Psoas muscle (tissue), 8 donors: ENCODE measurements at places on chromosomes 3 and 15. TPM values are rescaled to one million over a fixed set of nuclear protein-coding genes. Genes with fewer than 3 reads are reported as not detected.

GSK3B gene
- total RNA-seq: 41.2 TPM

TMEM212 gene
- total RNA-seq: not detected

PTPN23 gene
- total RNA-seq: 47.5 TPM

TIGIT gene
- 0.13 TPM for total RNA-seq

ITIH1 gene
- not detected for total RNA-seq

KBTBD8 gene
- total RNA-seq: 7.7 TPM

TNNC1 gene
- total RNA-seq: 6,422 TPM

FAM81A gene
- 1.2 TPM for total RNA-seq

POPDC2 gene
- 103 TPM for total RNA-seq

DNA sequence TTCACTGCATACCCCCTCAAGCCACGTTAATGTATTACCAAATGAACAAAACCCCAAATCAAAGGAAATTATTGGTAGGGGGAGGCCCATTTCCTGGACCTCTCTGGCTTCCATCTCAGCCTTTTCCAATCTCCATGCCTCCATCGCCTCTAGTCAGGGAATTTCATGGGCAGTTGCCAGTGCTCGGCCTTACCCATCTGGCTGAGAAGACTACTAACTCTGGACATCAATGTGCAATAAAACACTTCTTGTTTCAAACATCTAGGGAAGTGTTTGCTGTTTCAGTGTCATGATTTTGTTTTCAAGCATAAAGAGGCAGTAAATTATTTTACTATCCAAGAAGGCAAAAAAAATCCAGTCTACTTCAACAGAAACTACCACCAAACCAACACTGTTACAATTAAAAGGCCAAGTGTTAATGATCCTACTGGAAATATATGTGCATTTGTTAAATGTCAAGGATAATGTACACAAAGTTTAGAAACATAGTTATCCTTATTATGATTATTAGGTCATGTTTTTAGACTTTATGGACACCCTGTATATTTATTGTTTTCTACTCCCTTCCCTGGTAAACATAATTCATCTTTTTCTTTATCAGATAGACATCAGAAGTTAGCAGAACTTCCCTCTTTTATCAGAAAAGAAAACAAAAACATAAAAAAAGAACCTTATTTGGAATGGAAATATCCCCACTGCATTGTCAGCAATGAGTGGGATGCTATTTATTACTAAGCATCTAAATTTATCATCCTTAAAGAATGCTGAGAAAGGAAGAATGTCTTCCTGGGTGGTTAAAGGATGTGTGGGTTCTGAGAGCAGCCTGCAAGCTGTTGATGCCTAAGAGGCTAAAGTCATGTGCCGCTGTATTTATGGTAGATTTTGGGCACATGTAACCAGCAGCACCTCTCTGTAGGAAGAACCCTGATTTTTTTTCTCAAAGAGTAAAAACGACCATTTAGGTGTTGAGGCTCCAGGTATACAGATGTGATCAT is 15.2 kb downstream of the LDHAL6B start:
- peaks cover 2% of the 10 kb centered on the region for H3K4me1 ChIP-seq
- H3K4me3 ChIP-seq: no peak overlapping the region
- no peak overlapping the region for H3K27ac ChIP-seq
- H3K36me3 ChIP-seq: peaks cover 67% of the 10 kb centered on the region
- no peaks in the 10 kb centered on the region for H3K27me3 ChIP-seq

- no peaks in the 10 kb centered on the region for H3K36me3 ChIP-seq
- no peak overlapping the region for H3K27ac ChIP-seq
- DNase-seq: no peak
- no peaks in the 10 kb centered on the region for H3K4me1 ChIP-seq
- H3K4me3 ChIP-seq: no peak overlapping the region
Measured at GRCh38 chr3:64234571-64234970, 9.3 kb upstream of the PRICKLE2 start.

- no peaks in the 10 kb centered on the region for H3K36me3 ChIP-seq
- peak overlapping the region; percentile 31 for H3K4me3 ChIP-seq
- no peaks in the 10 kb centered on the region for H3K27me3 ChIP-seq
- peaks cover 39% of the 10 kb centered on the region for H3K4me1 ChIP-seq
Measured at GRCh38 chr3:46068501-46068900, 41.2 kb upstream of the XCR1 start.

DNA sequence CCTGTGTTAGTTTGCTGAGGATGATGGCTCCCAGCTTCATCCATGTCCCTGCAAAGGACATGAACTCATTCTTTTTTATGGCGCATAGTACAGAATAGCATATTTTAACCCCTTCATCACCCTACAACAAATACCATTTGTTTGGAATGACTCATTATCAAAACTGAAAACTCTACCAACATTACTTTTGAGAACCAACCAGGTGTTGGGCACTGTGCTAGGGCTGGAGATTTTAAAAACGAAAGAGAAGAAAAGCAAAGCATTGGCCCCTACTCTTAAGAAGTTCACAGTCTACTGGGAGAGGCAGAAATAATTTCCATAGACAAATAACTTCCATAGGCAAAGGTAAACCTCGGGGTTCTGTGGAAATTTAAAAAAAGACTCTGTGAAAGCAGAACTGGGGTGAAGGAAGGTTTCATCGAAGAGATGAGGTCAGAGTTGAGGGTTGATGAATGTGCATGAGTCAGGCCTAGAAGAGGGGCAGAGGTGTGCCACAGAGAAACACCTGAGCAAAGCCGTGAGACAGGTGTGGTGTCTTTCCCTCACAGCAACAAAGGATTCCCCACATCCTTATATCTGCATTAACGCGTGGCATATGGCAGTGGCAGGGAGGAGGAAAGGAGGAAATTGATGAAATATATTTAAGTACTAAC is 51.0 kb downstream of the MCF2L2 start:
- no peak overlapping the region for H3K27ac ChIP-seq
- H3K27me3 ChIP-seq: no peaks in the 10 kb centered on the region
- no peak overlapping the region for H3K4me3 ChIP-seq

DNA sequence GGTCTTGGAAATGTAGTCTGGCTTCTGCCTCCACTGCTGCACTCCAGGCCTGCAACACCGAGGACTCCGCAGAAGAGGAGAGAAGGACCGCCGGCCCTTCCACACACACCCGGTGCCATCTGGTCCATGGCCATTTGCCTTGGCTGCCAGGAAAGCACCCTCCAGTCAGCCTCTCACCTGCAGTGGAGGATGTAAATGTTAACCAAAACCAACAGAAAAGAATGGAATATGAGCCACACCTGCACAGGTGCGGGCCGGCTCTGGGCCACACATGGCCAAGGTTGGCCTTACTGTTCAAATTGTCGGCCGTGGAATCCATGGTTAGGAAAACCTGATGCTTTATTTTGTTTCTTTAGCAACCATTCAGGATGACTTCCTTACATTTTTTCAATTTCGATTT is 178.3 kb upstream of the C2CD4B start:
- DNase-seq: no peak
- H3K27me3 ChIP-seq: no peaks in the 10 kb centered on the region
- no peak overlapping the region for H3K27ac ChIP-seq
- no peak overlapping the region for H3K4me3 ChIP-seq
- H3K36me3 ChIP-seq: no peaks in the 10 kb centered on the region

GRCh38 chr15:96166223-96167200 is 164.0 kb upstream of the NR2F2 start:
- DNase-seq: no peak
- peaks cover 14% of the 10 kb centered on the region for H3K4me1 ChIP-seq
- no peaks in the 10 kb centered on the region for H3K36me3 ChIP-seq
- no peak overlapping the region for H3K27ac ChIP-seq

DNA sequence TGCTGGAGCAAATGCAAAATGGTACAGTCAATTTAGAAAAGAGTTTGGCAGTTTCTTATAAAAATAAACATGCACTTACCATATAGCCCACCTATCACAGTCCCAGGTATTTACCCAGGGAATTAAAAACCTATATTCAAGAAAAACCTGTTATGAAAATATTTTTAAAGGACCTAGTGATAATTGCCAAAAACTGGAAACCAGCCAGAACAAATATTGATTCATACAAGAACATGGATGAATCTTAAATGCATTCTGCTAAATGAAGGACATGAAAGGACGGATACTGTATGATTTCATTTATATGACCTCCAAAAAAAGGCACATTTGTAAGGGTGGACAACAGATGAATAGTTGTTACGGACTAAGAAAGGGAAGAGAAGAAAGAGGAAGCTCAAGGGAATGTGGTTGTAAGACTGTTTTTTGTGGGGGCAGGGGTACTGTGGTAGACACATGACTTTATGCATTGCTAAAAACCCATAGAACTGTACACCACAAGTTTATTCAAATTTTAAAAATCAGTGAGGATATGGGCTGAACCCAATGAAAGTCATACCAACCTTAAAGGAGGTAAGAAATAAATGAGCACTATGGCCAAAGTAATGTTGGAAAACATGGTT is 61.0 kb downstream of the ZBBX start:
- no peak overlapping the region for H3K27ac ChIP-seq
- no peak for DNase-seq
- H3K4me1 ChIP-seq: no peaks in the 10 kb centered on the region
- no peak overlapping the region for H3K4me3 ChIP-seq
- no peaks in the 10 kb centered on the region for H3K27me3 ChIP-seq

- H3K27ac ChIP-seq: no peak overlapping the region
- DNase-seq: no peak
- no peaks in the 10 kb centered on the region for H3K4me1 ChIP-seq
- H3K27me3 ChIP-seq: no peaks in the 10 kb centered on the region
Measured at GRCh38 chr3:153749070-153749610, 372.1 kb upstream of the ARHGEF26 start.

DNA sequence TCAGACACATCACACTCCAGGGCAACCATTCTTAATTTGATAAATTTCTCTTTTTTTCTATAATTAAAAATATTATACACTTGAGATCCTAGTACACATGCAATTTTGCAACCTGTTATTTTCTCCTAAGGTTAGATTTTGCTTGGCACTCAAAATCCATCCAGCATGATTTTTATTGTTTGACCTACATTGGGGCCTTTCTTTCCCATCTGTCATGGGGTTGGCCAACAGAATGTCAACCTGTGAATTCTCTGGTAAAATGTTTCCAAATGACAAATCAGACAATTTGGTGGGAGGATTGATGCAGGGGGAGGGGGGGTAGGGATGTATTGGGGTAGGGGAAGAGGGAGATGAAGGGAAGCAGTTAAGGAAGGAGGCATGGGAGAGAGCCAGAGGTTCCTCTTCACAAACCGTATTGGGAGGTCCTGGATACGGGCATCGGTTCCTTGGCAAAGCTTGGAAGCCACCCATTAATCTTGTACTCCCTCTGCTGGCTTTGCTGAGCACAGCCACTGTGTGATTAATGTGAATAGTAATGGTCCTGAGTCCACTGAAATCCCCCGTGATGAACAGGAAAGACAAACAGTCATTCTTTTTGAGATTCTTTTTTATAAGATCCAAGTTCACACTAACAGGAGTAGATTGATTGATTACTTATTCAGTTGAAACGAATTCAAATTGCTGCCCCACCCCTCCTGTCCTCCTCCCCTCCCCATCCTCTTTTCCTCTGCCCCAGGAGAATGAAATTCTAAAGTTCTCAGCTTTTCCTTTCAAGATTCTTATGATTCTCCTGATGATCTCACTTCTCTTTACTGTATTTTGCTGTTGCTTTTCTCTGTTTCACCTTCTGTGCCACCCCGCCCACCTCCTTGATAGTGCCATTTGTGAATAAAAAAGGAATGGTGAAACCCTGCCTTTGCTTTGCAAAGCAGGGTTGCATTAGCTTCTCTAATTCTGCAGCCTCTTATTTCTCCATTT is 82.2 kb upstream of the SLC25A26 start:
- H3K27me3 ChIP-seq: no peaks in the 10 kb centered on the region
- no peaks in the 10 kb centered on the region for H3K36me3 ChIP-seq
- peak; percentile 26 for DNase-seq
- no peak overlapping the region for H3K27ac ChIP-seq
- no peak overlapping the region for H3K4me3 ChIP-seq
- H3K4me1 ChIP-seq: peaks cover 3% of the 10 kb centered on the region

- no peak for DNase-seq
- H3K4me1 ChIP-seq: no peaks in the 10 kb centered on the region
- no peaks in the 10 kb centered on the region for H3K27me3 ChIP-seq
- no peak overlapping the region for H3K4me3 ChIP-seq
Measured at GRCh38 chr3:192907784-192908183, 9.9 kb downstream of the MB21D2 start.

DNA sequence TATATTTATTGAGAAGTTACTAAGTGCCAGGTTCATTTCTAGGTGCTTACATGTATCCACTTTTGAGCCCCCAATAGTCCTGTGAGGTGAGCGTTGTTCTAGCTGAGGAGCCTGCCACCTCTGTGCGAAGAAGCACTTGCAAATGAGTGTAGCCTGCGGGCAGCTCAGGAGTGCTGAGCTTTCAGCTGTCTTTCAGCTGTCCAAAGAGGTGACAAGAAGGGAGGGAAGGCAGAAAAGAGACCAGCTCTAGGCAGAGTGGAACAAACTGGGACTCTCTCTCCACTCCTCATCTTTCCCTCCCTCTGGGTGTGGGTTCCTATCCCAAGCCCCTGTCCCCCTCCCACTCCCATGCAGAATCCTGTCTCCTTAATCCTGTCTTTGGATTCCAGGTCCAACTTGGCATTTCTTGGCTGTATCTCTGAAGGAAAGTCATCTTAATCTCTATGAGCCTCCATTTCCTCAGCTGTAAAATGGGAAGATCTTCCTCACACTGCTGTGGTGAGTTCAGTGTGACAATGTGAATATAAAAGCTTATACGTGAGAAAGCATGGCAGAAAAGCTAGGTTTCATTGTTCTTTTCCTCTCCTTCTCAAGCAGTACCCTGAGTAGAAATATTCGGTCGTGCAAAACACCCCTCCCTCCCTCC is 6.7 kb upstream of the SRP14 start:
- H3K36me3 ChIP-seq: no peaks in the 10 kb centered on the region
- no peak for DNase-seq
- no peaks in the 10 kb centered on the region for H3K27me3 ChIP-seq
- peak overlapping the region; percentile 29 for H3K4me3 ChIP-seq
- peaks cover 24% of the 10 kb centered on the region for H3K4me1 ChIP-seq

- no peaks in the 10 kb centered on the region for H3K36me3 ChIP-seq
- no peaks in the 10 kb centered on the region for H3K4me1 ChIP-seq
- DNase-seq: no peak
- H3K27ac ChIP-seq: no peak overlapping the region
- H3K4me3 ChIP-seq: no peak overlapping the region
Measured at GRCh38 chr15:71746719-71747118, 63.6 kb upstream of the NR2E3 start.
